Neural progenitor cell (in vitro differentiated cells): ENCODE measurements at places on chromosomes 16 and 17. TPM values are rescaled to one million over a fixed set of nuclear protein-coding genes. Genes with fewer than 3 reads are reported as not detected.

ARL5C gene
- not detected in 2 replicates for total RNA-seq

ABCA10 gene
- total RNA-seq: 0.09 and 0.21 TPM in 2 replicates

RHBDF2 gene
- total RNA-seq: 0.79 and 5.0 TPM in 2 replicates

GPR139 gene
- total RNA-seq: not detected in 2 replicates

TANGO6 gene
- total RNA-seq: 12.8 and 14.4 TPM in 2 replicates

SHISA9 gene
- total RNA-seq: 2.5 and 3.0 TPM in 2 replicates

CTRL gene
- total RNA-seq: 0.40 and 0.45 TPM in 2 replicates

TMEM238L gene
- total RNA-seq: not detected in 2 replicates

TMC5 gene
- total RNA-seq: 0.32 and 0.40 TPM in 2 replicates

TADA2A gene
- 25.4 and 30.7 TPM in 2 replicates for total RNA-seq

GRAPL gene
- not detected in 2 replicates for total RNA-seq

INCA1 gene
- total RNA-seq: 0.28 and 0.52 TPM in 2 replicates

ASPA gene
- total RNA-seq: not detected in 2 replicates

MMP25 gene
- 0.58 and 0.62 TPM in 2 replicates for total RNA-seq

HOXB4 gene
- not detected in 2 replicates for total RNA-seq

SCIMP gene
- total RNA-seq: not detected in 2 replicates

NRN1L gene
- 0.54 and 2.0 TPM in 2 replicates for total RNA-seq

ALDH3A1 gene
- total RNA-seq: 1.4 TPM in 1 of 2 replicates, not detected in the other

LLGL2 gene
- total RNA-seq: 16.6 and 60.2 TPM in 2 replicates

PIRT gene
- total RNA-seq: not detected in 2 replicates

ADAM11 gene
- total RNA-seq: 1.4 and 6.9 TPM in 2 replicates

SERPINF2 gene
- total RNA-seq: 0.59 TPM in 1 of 2 replicates, not detected in the other

AHSP gene
- total RNA-seq: not detected in 2 replicates

GCGR gene
- total RNA-seq: not detected in 2 replicates

OR3A3 gene
- not detected in 2 replicates for total RNA-seq

GNPTG gene
- total RNA-seq: 11.8 and 22.7 TPM in 2 replicates

AOC3 gene
- 0.90 TPM in 1 of 2 replicates, not detected in the other for total RNA-seq

SCGB1C2 gene
- not detected in 2 replicates for total RNA-seq

TEX19 gene
- 0.19 TPM in 1 of 2 replicates, not detected in the other for total RNA-seq

EPX gene
- not detected in 2 replicates for total RNA-seq

MED1 gene
- total RNA-seq: 30.0 and 35.6 TPM in 2 replicates

PPP1R1B gene
- 0.90 TPM in 1 of 2 replicates, not detected in the other for total RNA-seq

CHST4 gene
- 0.09 TPM in 1 of 2 replicates, not detected in the other for total RNA-seq

VMO1 gene
- 0.31 TPM in 1 of 2 replicates, not detected in the other for total RNA-seq

SLFN14 gene
- not detected in 2 replicates for total RNA-seq

EXOC3L1 gene
- total RNA-seq: not detected in 2 replicates

MGAT5B gene
- 1.8 and 6.0 TPM in 2 replicates for total RNA-seq

KRT36 gene
- total RNA-seq: not detected in 2 replicates

SLC35G6 gene
- not detected in 2 replicates for total RNA-seq

KRT12 gene
- not detected in 2 replicates for total RNA-seq

MLKL gene
- total RNA-seq: 0.04 and 0.31 TPM in 2 replicates

CD300E gene
- not detected in 2 replicates for total RNA-seq

KRT20 gene
- not detected in 2 replicates for total RNA-seq

CHST5 gene
- total RNA-seq: 0.37 TPM in 1 of 2 replicates, not detected in the other

ZG16 gene
- not detected in 2 replicates for total RNA-seq

TCAP gene
- 0.19 and 1.3 TPM in 2 replicates for total RNA-seq

GPRC5C gene
- 13.5 and 42.0 TPM in 2 replicates for total RNA-seq

ACAP1 gene
- 0.65 and 2.7 TPM in 2 replicates for total RNA-seq

SLC5A11 gene
- 0.09 TPM in 1 of 2 replicates, not detected in the other for total RNA-seq
